T-helper 2 cell treated with Interferon-gamma antibody and Interleukin-4, amounts not matched to agents 5 μg/mL and 100 μg/mL, for 36 hours (primary cell): ENCODE measurements at places on chromosomes 7 and 10.
A peak's percentile ranks its signal among the peaks of the same experiment; 100 is the strongest.

- H3K27me3 ChIP-seq, result no peaks in the 10 kb centered on the region
- H3K27ac ChIP-seq, result no peak overlapping the region
- H3K4me1 ChIP-seq, result no peaks in the 10 kb centered on the region
- no peaks in the 10 kb centered on the region for H3K36me3 ChIP-seq
- no peak overlapping the region for H3K4me3 ChIP-seq
Observed at GRCh38 chr10:67471022-67471421, 225.0 kb downstream of the CTNNA3 start.

DNA sequence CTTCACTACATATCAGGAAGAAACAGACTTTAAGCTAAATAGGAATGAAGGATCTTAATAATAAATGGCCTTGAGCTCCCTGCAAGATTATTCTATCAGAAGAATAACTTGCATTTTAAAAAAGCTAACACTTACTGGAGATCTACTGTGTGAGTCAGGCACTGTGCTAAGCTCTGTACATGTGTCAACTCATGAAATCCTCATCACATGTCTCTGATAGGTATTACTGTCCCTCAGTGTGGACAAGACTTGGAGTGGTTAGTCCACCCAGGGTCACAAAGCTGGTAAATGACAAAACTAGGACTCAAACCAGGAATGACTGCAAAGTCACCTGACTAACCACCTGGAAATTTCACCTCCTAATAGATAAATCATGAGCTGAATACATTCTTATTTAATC, 57.1 kb upstream of the KCTD7 start:
- H3K4me1 ChIP-seq, result peaks cover 5% of the 10 kb centered on the region
- no peak for DNase-seq
- H3K4me3 ChIP-seq, result no peak overlapping the region
- H3K27me3 ChIP-seq, result no peaks in the 10 kb centered on the region

- no peak overlapping the region for H3K4me3 ChIP-seq
- H3K27me3 ChIP-seq, result no peaks in the 10 kb centered on the region
- peaks cover 24% of the 10 kb centered on the region for H3K4me1 ChIP-seq
- H3K36me3 ChIP-seq, result peaks cover 25% of the 10 kb centered on the region
Observed at GRCh38 chr10:49163741-49164140, 24.4 kb downstream of the TMEM273 start.

DNA sequence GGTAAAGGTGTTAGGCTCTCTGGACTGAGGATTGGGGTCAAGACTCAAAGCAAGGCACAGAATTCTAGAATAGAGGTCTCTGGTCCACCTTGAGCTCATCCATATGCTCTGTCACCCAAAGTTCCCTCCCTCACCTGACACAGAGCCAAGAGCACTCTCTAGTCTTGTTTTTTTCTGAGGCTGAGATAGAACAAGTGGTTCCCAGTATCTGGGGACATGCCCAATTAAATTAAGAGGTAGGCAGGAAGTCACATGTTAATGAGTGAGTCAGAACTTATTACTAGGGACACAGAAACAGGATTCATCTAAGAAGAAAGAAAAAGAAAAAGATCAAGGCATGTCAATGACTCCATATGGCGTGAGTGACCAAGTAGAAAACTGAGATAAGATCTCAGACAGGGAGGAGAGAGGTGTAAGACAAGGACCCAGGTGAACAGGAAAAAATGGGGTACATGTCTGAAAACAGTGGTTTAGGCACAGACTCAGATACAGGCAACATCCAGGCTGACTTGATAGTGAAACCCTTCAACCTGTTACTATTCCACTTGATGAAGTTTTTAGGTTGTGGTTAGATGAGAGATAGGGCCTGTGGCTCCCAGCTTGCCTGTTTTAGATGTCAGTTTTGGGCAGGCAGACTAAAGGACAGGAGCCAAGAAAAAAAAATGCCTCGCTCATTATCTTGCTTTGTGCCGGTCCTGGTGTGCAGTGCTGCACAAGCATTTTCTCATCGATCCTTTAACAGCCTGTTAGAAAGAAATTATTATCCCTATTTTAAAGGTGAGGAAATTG, 609.9 kb downstream of the CCSER2 start:
- H3K4me1 ChIP-seq, result peaks cover 4% of the 10 kb centered on the region
- H3K36me3 ChIP-seq, result no peaks in the 10 kb centered on the region
- no peak overlapping the region for H3K4me3 ChIP-seq
- H3K27ac ChIP-seq, result peak overlapping the region; percentile 16

DNA sequence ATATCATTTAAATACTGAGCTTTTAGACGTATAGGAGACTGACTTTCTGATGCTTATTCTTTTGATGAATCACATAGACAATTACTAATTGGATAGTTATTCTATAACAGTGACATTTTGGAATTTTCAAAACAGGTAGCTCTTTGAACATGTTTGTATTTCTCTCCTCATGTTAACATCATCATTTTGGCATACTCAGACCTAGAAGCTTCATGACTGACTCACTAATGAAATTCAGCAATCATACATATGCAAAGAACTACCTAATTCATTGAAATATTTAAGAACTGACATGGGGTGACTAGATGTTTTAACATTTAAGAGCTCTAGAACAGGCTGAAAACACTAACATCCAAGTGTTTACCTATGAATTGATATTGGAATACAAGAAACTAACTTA, 192.3 kb downstream of the VTI1A start:
- H3K27me3 ChIP-seq, result no peaks in the 10 kb centered on the region
- DNase-seq, result no peak
- H3K36me3 ChIP-seq, result no peaks in the 10 kb centered on the region
- no peaks in the 10 kb centered on the region for H3K4me1 ChIP-seq
- H3K27ac ChIP-seq, result no peak overlapping the region
- H3K4me3 ChIP-seq, result no peak overlapping the region

GRCh38 chr10:130630135-130630534, 493.9 kb downstream of the GLRX3 start:
- H3K4me3 ChIP-seq, result no peak overlapping the region
- no peaks in the 10 kb centered on the region for H3K36me3 ChIP-seq
- peaks cover 4% of the 10 kb centered on the region for H3K4me1 ChIP-seq
- H3K27ac ChIP-seq, result no peak overlapping the region
- H3K27me3 ChIP-seq, result no peaks in the 10 kb centered on the region

DNA sequence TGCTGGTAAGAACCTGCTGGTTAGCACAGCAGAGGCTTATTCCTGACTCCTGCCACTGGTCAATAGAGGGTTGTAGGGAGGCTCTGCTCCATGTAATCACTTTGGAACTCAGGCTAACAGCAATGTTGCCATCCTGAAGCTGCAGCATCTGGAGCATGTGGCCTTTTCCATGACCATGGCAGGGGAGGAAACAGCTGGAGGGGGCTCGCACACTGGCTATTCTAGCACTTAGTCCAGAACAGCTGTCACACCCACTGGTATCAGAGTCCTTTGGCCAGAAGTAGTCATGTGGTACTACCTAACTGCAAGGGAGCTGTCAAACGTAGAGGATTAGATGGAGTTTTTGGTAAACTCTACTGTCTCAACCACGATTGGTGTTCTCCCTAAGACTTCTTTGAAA, 450.0 kb downstream of the RPS24 start:
- no peaks in the 10 kb centered on the region for H3K36me3 ChIP-seq
- DNase-seq, result no peak
- peaks cover 16% of the 10 kb centered on the region for H3K27me3 ChIP-seq
- no peaks in the 10 kb centered on the region for H3K4me1 ChIP-seq

- H3K27me3 ChIP-seq, result peaks cover 7% of the 10 kb centered on the region
- no peak overlapping the region for H3K4me3 ChIP-seq
- H3K4me1 ChIP-seq, result peaks cover 16% of the 10 kb centered on the region
- H3K27ac ChIP-seq, result no peak overlapping the region
Observed at GRCh38 chr10:23338155-23338828, 6.3 kb downstream of the C10orf67 start.

DNA sequence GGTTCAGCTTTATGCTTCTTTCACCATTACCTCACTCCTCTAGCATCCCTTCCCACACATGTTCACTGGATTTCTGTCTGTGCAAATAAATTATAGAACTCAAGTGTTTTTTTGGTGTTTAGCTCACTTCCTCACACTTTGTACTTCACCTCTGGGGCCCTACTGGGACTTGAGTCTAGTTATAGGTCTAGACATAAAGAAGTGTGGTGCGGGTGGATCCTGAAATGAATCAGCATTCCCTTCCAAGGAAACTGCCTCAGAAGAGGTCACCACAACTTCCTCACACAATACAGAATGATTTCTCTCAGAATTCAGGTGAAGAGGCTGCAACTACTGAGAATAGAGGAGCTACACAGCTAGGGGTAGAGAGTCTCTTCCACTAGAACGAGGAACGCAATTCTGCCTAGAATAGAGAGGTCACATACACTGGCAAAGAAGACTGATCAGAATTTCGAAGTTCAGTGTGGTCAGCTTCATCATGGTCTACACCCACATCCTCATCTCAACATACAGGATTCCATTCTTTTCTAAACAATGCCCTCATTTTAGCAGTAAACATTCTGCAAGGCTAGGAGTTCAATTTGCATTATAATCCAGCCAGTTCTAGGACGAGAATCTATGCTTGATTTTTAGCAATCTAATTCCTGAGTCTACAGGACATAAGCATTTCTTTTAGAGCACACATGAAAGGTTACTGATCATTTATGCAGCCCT, 938.7 kb upstream of the PHF14 start:
- no peaks in the 10 kb centered on the region for H3K27me3 ChIP-seq
- no peak overlapping the region for H3K4me3 ChIP-seq

DNA sequence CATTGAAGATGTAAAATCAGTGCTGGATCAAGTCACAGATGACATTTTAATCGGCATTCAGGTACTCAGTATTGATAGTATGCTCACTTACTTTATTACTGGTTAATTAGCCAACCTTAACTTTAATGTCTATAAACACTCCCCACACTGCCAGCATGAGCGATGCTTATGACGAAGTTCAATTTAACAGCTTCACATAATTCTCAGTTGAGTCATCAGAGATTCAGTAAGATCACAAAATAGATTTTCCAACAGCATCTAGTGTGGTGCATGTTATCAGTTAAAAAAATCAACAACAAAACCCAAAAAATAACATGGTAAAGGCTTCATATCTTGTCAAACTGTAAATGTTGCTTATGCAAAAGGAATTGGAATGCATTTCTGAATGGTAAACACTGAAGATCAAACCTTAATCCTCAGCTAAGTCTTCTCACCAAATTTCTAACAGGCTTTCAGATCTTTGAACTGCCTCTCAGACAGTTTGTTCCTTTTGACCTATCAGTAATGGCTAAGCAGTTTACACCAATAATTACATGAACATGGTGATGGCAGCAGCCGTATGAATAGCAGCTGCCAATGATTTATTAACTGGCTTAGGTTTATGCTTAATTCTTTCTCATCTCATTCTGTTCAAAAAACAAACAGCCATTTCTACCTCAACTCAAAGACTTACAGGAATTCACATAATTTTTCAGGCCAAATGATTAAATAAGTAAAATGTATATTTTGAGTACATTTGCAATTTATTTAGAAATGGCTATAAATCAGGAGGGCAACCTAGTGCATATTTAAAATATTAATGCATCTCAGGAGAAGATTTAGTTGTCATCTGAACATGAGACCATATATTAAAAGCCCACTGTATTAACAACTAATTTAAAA, 98.5 kb downstream of the CABCOCO1 start:
- H3K4me3 ChIP-seq, result peak overlapping the region; percentile 41
- no peaks in the 10 kb centered on the region for H3K27me3 ChIP-seq
- no peak for DNase-seq
- H3K4me1 ChIP-seq, result peaks cover 61% of the 10 kb centered on the region

- DNase-seq, result no peak
- H3K4me3 ChIP-seq, result no peak overlapping the region
Observed at GRCh38 chr7:142263598-142264380, 5.9 kb upstream of the PRSS58 start.

DNA sequence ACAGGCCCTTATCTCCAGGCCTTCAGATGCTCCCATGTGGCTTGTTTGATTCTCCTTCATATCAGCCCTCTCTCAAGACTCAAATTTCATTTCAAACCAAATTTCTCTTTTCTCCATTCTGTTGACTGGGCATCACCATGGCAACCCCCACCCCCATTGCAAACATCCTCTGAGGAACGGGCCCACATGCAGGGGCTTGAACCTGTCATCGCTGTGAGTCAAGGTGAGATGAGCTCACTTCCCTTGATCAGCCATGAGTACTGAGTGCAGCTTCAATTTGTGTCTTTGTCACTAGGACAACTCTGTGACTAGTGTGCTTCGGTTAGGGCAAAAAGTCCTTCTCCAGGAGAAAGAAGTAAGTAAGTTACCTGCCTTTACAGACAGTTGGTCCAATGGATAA, 41.9 kb downstream of the CALML3 start:
- H3K27me3 ChIP-seq, result peaks cover 5% of the 10 kb centered on the region
- DNase-seq, result no peak
- no peak overlapping the region for H3K27ac ChIP-seq
- peaks cover 19% of the 10 kb centered on the region for H3K4me1 ChIP-seq
- peaks cover 3% of the 10 kb centered on the region for H3K36me3 ChIP-seq

GRCh38 chr7:44293561-44294324, 31.7 kb downstream of the CAMK2B start:
- H3K4me3 ChIP-seq, result no peak overlapping the region
- no peaks in the 10 kb centered on the region for H3K4me1 ChIP-seq
- no peak for DNase-seq
- peaks cover 44% of the 10 kb centered on the region for H3K27me3 ChIP-seq
- H3K36me3 ChIP-seq, result no peaks in the 10 kb centered on the region

DNA sequence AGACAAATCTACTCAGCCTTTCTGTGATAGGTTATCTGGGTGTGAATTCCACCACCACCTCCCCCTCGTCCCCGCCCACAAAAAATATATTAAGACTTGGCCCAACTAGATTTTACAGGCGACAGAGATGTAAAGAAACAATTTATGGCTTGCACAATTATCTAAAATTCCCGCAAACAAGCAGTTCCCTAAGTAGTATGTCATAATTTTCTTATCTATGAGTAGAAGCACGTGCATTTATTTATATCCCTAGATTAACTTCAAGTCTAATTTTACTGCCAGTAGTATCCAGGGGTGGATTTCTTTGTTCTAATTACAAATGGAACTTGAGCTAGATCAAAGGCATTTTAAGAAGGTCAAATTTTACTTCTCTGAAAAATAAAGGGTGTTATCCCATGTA, 1.7 kb downstream of the TSPAN12 start:
- DNase-seq, result no peak
- peaks cover 69% of the 10 kb centered on the region for H3K27me3 ChIP-seq
- H3K27ac ChIP-seq, result no peak overlapping the region
- no peaks in the 10 kb centered on the region for H3K36me3 ChIP-seq
- peaks cover 8% of the 10 kb centered on the region for H3K4me1 ChIP-seq

DNA sequence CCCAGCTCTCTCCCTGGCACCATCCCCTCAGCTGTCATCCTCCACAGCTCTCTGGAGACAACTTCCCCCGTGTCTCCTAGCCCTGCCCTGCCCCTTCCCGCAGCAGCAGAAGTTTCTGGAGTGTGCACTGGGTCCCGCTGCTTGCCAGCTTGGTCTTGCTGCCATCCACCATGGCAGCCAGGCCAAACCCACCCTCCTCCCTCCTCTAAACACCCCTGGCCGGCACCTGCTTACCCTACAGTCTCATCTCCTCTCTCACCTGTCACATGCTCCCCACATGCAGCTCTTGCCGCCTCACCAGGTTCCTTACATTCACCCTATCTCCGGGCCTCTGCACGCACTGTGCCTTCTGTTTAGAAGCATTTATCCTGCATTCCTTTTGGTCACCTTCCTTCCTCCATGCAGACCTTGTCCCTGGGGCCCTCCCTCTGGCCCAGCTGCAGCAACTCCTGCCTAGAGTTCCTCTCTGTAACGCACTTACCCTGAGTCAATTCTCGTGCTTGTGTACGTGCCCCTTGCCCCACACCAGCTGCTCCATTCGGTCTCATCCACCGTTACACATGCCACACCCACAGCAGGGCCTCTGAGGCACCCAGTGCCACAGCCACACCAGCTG, 93.9 kb upstream of the RET start:
- no peaks in the 10 kb centered on the region for H3K36me3 ChIP-seq
- H3K27me3 ChIP-seq, result no peaks in the 10 kb centered on the region
- no peak for DNase-seq
- no peak overlapping the region for H3K4me3 ChIP-seq

GRCh38 chr7:78073609-78074382, 275.2 kb downstream of the PHTF2 start:
- DNase-seq, result no peak
- no peak overlapping the region for H3K4me3 ChIP-seq
- no peaks in the 10 kb centered on the region for H3K36me3 ChIP-seq
- H3K27me3 ChIP-seq, result no peaks in the 10 kb centered on the region
